HepG2 (cell line): ENCODE measurements at places on chromosomes 12 and 14.

DNA sequence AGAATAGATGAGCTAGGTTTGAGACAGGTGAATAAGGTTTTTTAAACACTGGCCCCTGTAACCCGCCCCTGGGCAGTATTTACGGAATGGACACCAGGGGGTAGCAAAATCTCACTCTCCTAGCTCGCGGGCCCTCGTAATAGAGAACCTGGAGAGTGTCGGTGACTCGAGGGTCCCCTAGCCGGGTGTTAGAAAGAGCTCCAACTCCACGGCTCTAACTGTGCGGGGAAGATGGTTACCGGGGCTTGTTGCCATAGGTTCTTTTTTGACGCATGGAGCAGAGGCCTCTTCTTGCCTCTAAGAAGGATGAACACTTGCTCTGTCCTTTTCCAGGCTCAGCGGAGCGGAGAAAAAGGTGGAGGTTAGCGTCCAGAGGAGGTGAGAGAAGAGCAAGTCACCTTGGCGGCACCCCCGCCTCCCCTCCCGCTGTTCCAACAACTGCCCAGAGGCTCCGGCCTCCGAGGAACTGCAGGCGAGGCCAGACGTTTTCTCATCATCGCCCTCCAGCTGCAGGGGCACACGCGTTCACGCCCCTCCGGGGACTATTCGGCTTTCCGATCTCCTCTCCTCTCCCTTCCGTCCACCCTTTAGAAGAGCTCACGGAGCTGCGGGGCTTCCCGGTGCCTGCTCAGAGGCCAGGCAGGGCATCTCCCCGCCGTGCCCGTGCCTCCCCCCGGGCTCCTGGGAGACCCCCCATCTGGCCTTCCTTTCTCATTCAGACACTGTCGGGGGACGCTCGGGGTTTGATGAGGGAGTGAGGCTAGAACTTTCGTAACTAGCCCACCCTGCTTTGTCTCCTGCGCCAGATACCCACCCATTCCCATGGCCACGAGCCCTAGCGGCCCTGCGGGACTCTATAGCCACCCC is 1.4 kb upstream of the ARHGEF40 start:
- peaks cover 7% of the 10 kb centered on the region; the same call in 1 of the 3 replicates for H3K27me3 ChIP-seq
- peak overlapping the region; percentile 77 for H3K27ac ChIP-seq
- DNase-seq = peak; percentile 84
- peak overlapping the region; percentile 90 for H3K4me3 ChIP-seq
- H3K36me3 ChIP-seq = peaks cover 5% of the 10 kb centered on the region

DNA sequence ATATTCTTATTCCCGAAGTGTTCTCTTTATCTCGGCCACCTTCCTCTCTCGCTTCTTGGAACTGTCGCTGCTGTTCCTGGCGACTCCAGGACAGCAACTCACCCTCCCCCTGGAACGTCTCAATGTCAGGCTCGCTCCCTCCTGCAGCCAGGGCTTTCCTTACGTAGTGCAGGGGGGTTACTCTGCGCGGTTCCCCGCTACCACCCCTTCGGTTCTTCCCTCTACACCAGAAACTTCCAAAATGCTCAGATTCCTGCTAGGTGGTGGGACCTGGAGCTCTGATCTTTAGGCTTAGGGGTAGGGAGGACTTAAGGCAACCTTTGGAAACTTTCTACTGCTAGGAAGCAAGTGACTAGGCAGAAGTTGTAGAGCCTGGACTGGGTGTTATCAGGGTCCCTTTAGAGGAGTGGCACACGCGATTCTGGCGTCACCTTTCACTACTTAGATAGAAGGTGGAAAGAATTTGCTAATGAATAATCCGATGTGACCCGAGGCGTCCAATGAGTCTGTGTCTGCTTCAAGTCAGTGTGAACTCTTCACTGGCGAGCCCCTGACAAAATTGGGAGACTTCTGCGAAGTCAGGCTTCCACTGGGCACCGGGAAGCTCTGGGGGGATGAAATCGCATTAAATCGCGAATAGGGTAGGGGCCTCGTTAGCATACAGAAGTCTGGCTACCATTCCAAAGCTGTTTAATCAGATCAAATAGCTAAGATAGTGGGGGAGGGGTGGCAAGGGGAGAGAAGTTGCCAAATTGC is 900 bp upstream of the DPF3 start:
- no peaks in the 10 kb centered on the region for H3K36me3 ChIP-seq
- H3K27ac ChIP-seq = no peak overlapping the region
- peaks cover 9% of the 10 kb centered on the region; the same call in 1 of the 2 replicates for H3K27me3 ChIP-seq
- peak overlapping the region; percentile 73 for H3K4me3 ChIP-seq
- DNase-seq = no peak

DNA sequence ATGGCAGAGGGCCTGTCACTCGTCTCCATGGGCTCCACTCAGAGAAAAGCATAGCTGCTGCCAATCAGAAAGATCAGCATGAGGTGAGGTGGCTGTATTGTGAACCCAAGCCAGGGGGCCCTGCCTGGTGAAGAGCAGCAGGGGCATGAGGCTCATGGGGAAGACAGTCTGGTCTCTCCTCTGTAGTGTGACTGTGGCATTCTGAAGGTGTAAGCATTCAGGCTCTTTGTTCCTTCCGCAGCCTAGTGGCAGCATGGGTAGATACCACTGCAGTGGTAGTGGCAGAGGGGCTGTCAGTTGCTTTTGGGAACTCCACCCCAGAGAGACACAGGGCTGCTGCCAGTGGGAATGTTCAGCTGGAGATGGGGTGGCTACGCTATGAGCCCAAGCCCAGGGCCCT is 5.1 kb upstream of the CLEC4D start:
- no peaks in the 10 kb centered on the region for H3K4me1 ChIP-seq
- H3K27ac ChIP-seq = no peak overlapping the region
- no peak overlapping the region for H3K4me3 ChIP-seq

GRCh38 chr12:56271031-56271430 is 4.3 kb downstream of the COQ10A start:
- no peaks in the 10 kb centered on the region; the same call in 2 of the 3 replicates for H3K27me3 ChIP-seq
- H3K4me1 ChIP-seq = peaks cover 9% of the 10 kb centered on the region
- H3K4me3 ChIP-seq = no peak overlapping the region
- H3K27ac ChIP-seq = no peak overlapping the region
- peaks cover 26% of the 10 kb centered on the region for H3K36me3 ChIP-seq
- no peak for DNase-seq

DNA sequence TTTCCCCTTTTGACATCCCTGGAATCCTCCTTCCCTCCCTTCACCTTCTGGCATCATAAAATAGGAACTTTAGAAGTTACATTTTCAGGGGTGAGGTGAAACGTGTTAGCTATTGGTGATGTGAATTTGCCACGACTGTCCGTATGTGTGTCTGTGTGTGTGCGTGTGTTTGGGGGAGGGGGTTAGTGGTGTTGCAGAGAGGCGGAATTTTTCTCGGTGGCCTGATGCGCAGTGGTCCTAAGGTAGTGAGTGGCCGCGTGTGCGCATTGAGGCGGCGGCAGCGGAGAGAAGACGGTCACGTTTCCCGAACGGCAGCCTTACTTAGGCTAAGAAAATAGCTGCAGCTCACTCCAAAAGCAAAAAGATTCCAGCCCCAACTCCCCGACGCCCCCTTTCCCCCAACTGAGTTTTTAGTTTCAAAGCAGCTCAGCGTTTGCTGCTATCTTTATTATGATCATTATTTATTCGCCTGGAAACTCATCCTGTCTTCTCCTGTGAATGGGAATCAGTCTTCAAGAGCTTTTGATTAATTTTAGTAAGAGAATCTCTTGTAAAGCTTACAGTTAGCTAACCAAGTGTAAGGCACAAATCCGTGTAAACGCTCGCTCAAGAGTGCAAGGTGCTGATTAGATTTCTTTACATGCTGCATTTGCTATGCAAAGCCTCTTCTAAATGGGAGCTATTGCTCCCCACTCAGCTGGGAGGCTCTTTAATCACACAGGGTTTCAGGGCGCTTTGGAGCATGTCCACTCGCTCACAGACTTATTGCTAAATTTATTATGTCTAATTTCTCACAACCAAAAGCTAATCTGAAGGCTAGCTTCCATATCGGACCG is 4.7 kb downstream of the FLRT2 start:
- no peak for DNase-seq
- H3K4me3 ChIP-seq = no peak overlapping the region
- H3K27ac ChIP-seq = no peak overlapping the region
- no peaks in the 10 kb centered on the region for H3K4me1 ChIP-seq
- H3K36me3 ChIP-seq = no peaks in the 10 kb centered on the region

DNA sequence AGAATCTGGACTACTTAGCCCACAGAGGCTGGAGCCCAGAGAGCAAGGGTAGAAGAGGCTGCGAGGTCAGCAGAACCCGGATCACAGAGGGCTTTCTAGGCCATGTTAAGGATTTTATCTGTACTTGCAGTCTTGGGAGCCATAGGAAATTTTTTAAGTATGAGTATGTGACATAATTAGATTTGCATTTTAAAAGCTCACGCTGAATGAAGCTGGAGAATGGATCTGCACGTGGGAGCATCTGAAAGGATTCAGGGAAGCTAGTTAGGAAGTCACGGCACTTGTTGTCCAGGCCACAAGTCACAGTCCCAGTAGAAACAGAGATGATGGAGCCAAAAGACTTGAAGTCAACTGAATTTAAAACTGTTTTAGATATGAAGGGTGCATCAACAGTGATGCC is 14.1 kb downstream of the CORO1C start:
- H3K27ac ChIP-seq = no peak overlapping the region
- H3K27me3 ChIP-seq = no peaks in the 10 kb centered on the region
- peaks cover 19% of the 10 kb centered on the region; the same call in 2 of the 3 replicates for H3K36me3 ChIP-seq
- peaks cover 25% of the 10 kb centered on the region for H3K4me1 ChIP-seq
- no peak overlapping the region for H3K4me3 ChIP-seq

DNA sequence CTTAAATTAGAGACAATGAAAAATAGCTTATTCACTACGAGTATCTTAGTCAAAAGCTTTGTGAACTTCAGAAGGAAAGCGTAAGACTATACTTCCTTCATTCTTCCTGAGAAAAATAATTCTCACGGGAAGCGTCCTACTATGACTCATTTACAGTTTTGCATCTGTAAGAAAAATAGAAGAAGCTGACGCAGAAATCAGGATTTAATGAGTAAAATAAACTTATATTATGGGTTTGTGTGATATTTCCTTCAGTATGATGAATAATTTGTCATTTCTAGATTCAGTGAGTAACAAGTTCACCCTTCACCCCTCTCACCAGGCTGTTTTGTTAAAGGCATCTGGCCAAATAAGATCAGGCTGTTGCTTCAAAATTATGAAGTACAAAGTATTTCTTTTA is 17.8 kb upstream of the PDE3A start:
- no peak for DNase-seq
- H3K27me3 ChIP-seq = no peaks in the 10 kb centered on the region
- H3K4me1 ChIP-seq = no peaks in the 10 kb centered on the region
